ENCODE measurements at places on chromosomes 2 and 18.

GRCh38 chr2:76197842-76198448 is 487.2 kb upstream of the GCFC2 start:
- peak; percentile 39 for DNase-seq

DNA sequence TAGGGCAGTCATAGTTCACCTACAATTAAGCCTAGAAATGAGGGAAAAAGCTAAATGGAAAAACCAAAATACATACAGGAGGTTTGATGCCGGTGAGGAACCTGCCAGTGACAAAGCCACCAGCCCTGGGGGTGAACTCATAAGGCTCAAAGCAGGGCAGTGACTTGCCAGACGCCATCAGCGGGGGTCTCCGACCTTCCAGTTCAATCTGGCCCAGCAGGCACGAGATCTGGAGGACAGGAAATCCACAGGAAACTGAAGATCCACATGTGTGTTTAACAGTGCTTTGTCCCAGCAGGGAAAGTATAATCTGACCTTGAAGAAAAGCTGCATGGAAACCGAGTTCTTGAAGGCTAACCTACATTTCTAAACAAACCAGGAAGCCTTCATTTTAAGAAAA is 60.1 kb downstream of the POLR1A start:
- DNase-seq = no peak

GRCh38 chr2:71965530-71965929 is 182.1 kb downstream of the CYP26B1 start:
- no peak for DNase-seq

GRCh38 chr2:173511357-173511756 is 156.7 kb downstream of the CDCA7 start:
- no peak for DNase-seq

DNA sequence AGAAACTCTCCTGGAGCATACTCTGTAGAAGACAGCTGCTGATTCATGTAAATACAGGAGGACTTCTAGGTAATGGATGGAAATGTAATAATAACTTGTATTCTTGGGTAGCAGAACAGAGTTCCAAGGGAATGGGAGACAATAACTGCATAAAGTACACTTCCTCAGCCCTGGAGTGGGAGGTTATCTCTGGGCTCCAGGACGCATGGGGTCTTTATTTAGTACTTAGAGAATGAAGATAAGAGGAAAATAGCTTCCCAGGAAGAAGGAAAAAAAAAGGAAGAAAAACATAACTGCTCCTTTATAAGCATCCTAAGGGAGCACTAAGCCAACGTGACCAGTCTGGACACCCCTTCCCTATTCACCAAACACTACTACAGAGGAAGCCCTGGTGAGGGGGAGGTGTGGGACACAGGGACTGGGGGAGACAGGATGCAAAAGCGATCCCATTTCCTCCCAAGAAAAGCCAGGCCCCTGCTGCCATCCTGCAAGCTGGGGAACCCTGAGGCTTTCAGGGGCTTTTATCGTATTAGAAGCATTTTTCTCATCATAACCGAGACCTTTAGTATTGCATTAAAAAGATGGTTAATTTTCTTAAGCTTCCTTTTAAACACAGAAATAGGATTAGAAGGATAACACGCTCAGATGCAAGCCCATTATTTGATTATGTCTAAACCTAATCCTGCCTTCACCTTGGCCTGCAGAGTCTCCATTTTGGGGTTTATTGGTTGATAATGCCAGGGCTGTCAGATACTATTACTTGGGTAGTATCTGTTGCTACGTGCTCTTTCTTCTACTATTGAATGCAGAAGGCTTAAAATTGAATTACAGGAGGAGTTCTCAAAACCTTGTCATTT is 78.5 kb downstream of the KLF7 start:
- DNase-seq = no peak

- no peak for DNase-seq
These were observed 251.4 kb upstream of the ZEB2 start for GRCh38 chr2:144771348-144771747.

- no peak for DNase-seq
These were observed 35.4 kb upstream of the MPPE1 start for GRCh38 chr18:11943551-11943950.

DNA sequence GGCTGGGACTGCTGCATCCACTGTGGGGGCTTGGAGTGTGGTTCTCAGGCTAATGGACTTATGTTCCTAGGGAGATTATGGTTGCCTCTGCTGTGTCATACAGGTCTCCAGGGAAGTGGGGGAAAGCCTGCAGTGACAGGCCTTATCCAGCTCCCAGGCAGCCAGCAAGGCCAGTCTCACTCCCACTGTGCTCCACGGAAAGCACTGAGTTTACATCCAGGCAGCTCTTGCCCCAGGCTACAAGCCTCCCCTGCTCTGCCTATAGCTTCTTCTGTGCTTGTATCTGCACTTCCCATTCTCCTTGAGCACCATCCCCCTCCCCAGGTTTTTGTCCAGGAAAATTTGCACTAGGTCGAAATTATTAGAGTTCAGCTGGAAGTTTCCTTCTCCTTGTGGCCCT is 231.9 kb downstream of the ZRANB3 start:
- DNase-seq = no peak

Data from SW480 (cell line).